ENCODE measurements at places on chromosomes 5 and 9. TPM values are rescaled to one million over a fixed set of nuclear protein-coding genes. Genes with fewer than 3 reads are reported as not detected.

- no peak for DNase-seq
Observed at GRCh38 chr9:114231273-114231672, 75.9 kb downstream of the COL27A1 start.

- no peak for DNase-seq
Observed at GRCh38 chr9:27864644-27865438, 291.6 kb upstream of the C9orf72 start.

Gene SLC6A19
- total RNA-seq = 179 TPM

Gene PKN3
- total RNA-seq = 9.4 TPM

Gene MEF2C
- 56.9 TPM for total RNA-seq

DNA sequence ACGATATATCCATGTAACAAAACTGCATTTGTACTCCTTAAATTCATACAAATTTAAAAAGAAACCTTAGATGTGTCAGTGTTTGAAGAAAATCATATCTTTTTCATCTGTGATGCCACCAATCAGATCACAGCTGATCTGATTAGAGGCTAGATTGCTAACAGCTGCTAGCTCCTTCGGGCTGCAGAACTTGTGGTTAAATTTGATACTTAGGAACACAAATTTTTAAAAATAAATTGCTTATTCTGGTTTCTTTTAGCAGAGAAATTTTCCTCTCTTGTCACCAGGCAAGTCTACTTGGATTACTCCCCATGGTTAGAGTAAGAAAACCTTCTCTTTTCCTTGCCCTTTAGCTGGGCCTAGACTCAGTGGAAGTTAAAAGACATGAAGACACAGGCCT, 94.6 kb upstream of the RANBP6 start:
- no peak for DNase-seq

Gene TSSK1B
- total RNA-seq = 0.20 TPM

DNA sequence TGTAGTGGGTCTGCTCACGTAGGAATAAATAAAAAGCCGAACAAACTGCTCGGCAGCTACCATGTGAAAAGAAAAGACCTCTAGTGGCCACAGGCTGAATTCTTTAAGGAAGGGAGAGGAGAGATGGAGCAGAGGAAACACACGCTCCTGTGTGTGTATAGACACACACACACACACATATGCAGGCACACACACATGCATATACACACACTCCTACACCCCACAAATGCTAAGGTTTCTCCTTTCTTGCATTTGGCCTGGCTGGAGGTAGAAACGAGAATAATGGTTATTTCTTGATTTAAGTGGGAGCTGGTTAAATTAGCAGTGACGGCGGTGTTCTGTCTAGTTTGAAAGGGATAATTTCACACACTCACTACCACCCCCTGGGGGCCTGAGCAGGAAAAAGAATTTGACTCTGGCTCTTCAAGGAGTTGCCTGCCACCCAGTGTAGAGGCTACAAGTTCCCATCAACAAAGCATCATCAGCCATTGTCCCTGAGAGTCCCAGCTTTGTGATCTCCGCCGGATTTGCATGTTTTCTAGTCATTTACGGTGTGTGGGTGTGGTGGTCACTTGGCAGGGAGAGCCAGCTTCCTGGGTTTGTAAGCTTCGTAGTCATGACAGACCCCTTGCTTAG, at the start of gene INSYN2B:
Gene INSYN2B (minus strand): TSS at position 78 of the 636 bp plus-strand sequence. CDS start 96,597 bp downstream, outside the sequence.
- DNase-seq = peak; percentile 76

DNA sequence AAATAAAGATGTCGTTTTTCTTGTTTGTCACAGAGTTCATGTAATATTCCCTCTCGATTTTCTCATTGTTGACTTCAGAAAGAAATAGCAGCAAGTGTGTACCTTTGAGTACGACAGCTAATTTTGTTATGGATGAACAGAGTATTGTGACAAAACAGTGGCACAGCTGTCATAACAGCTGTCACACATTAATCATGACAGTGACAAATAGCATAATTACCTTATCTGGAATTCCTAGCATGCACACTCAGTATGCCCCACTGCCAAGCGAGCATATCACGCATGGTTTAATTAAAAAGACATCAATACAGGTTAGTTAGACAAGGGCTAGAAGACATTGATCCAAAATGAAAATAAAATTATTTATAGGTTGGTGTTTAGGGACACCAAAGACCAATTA, 375.1 kb downstream of the SPATA31D1 start:
- no peak for DNase-seq

- DNase-seq = no peak
Observed at GRCh38 chr5:69004676-69005075, 89.1 kb upstream of the SLC30A5 start.

Gene ZBTB26
- total RNA-seq = 8.4 TPM

DNA sequence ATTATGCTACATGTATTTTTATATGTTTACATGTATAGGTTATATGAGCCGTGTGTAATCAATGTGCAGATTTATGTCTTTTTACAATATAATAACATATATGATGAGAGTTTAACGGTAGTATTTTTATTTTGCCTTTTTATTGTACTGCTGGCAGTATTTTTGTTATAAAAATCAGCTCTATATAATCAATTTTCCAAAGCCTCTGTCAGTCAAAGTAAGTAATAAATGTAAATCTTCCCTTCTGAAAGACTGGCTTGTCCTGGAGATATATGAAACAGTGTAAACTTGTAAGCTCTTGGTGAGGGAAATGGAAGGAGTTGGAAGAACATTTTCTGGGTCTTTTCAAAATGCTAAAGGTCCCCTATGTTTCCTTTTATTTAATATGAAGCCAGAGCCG, 173.8 kb downstream of the SSBP2 start:
- DNase-seq = no peak

Gene ANKDD1B
- total RNA-seq = 0.43 TPM

DNA sequence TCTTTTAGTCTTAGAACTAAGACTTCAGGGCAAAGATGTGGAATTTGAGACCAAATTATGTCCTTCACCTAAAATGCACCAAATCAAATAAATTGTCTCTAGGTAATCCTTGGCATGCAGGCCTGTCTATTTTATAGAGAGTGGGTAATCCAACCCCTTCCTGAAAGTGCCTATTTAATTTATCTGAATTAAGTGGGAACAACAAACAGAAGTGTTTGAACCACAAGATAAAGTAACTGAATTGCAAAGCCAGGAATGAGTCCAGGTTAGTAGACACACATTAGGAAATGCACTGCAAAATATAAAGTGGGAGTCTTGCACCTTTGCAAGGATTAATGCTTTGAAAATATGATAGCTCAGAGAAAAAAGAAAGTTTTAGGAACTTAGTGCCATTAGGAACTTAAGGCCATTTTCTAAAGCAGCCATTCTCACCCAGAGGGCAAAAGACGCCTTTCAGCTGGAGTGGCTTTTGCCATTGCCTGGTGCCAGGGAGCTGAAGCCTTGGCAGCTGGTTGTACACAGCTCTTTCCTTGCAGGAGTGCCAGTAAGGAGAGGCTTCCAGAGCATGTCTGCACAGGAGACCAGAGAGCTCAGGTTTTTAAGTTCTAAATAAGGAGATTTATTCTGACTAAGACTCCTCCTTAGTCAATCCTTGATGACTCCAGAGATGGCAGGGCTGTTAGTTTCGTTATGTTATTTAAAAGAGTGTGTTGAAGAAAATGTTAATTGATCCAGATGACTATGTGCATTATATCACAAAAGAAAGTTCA, 151.7 kb upstream of the ELL2 start:
- DNase-seq = no peak

- DNase-seq = no peak
Observed at GRCh38 chr5:176418251-176418650, 1.9 kb upstream of the CLTB start.
